Ascending aorta (tissue), 2 donors: ENCODE measurements at places on chromosomes 5 and 9. TPM values are rescaled to one million over a fixed set of nuclear protein-coding genes. Genes with fewer than 3 reads are reported as not detected.

The OR13C9 gene
- not detected for total RNA-seq

The ZNF658 gene
- not detected for total RNA-seq

The CCNJL gene
- not detected for total RNA-seq

The LCN1 gene
- not detected for total RNA-seq

The HSD17B4 gene
- total RNA-seq, result 65.0 TPM

The RAB3C gene
- total RNA-seq, result 3.0 TPM

The UAP1L1 gene
- total RNA-seq, result 17.1 TPM

DNA sequence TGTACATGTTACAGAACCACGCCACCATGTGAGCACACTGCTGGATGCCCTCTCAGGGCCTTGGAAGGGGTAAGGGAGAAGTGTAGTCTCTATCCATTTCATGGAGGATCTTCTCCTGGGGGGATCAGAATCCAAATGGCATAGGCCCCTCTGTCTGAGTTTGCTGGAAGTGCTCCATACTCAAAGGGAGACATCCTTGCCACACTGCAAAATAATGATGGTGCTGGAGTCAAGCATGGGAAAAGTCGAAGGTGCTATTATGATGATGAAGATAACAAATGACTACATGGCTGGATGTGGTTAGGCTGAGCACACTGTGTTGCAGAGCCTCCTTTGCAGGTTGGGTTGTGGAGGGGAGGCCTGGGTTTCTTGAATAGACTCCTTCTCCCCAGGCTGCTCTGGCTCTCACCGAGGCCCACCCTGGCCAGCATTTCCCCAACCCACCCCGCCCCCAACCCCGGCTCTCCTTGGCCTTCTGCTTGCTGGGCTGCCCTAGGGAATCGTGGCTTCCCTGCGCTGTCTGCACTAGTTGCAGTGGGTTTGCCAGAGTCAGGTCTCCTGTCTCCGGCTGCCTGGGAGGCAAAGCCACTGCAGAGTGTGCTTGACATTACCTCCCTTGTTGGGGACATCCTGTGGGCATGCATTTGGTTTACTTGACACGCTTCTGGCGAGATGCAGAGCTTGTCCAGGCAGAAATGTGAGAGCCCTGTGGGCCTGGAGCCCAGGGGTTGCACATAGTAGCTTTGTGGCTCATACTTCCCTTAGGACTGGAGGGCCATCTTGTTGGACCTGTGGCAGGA lies 3.0 kb downstream of the MVB12B start:
- DNase-seq, result no peak

DNA sequence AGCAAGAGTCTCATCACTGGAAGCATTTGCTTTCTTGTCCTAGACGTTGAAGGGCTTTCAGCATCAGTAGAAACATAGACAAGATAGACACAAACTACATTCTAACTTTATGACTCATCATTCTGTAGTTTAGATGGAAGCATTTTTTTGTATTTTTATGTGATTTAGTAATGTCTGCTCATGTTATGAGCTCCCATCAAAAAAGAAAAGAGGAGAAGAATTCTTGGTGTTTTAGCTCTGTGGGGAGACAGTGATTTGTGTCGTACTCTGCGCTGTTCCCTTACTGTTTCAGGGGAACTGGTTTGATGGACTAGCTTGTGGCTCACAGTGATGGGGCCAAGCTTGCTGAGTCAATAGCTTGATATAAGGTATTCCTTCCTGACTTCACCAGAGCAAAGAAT lies 159.2 kb upstream of the WWC1 start:
- no peak for DNase-seq

DNA sequence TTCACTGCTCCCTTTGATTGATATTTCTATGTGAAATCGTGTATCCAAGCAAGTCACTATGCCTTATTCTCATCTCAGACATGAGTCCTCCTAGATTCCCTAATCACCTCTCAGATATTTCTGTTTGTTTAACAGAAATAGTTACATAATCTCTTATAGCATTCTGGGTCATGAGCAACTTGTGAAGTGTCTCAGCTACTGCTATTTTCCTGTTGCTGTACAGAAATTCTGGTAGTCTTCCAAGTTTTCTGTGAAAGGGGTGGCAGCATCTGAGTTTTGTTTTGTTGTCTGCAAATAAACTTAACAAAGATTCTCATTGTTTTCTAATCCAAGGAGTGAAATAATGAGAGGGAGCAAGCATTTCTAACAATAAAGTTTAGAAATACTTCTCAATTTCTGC lies 256.9 kb upstream of the ST8SIA4 start:
- no peak for DNase-seq

DNA sequence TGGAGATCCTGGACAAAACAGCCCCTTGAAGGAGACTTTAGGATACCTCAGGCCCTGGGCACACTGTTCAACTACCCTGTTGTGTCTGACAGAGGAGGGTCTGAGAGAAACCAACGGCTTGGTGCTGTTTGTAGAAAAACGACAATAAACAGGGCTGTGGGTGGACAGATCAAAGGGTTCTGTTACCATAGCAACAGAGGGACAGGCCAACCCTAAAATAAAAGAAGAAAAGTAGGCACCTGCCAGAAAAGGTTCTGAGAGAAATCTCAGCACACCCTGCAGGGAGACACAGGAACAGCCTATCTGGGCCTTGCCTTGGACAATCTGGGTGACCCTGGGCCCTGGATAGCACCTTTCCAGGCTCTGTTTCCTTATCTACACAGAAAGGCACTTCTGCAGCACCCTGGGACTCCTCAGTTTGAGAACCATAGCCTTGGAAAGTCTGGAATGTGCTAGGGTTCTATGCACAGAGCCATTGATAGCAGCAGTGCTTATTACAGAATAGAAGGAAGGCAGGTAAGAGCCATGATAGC lies 104.8 kb upstream of the TBC1D2 start:
- no peak for DNase-seq

DNA sequence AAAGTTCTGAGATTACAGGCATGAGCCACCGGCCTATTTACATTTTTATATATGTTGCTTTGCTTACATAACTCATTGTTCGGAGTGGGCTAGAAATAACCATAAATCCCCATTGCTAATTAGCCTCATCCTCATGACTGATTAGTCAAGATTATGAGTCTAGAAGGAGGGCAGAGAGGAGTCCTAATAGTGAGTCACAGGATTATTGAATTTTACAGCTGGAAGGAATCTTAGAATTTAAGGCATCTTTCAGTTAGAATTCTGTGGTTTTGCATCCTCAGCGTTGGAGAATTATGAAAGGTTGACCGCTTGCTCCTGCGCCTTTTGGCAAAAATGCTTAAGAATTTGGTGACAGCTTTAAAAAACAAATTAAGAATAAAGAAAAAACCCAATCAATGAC lies 2.6 kb upstream of the PBX3 start:
- no peak for DNase-seq

GRCh38 chr5:172645271-172646055 lies 4.4 kb downstream of the NEURL1B start:
- DNase-seq, result no peak

- DNase-seq, result no peak
These were observed 32.8 kb upstream of the CCNB1 start for GRCh38 chr5:69134126-69134525.

GRCh38 chr5:177301503-177302165 lies 1.9 kb downstream of the RAB24 start:
- DNase-seq, result no peak

- DNase-seq, result no peak
These were observed 174.4 kb downstream of the EBF1 start for GRCh38 chr5:158925314-158925713.

DNA sequence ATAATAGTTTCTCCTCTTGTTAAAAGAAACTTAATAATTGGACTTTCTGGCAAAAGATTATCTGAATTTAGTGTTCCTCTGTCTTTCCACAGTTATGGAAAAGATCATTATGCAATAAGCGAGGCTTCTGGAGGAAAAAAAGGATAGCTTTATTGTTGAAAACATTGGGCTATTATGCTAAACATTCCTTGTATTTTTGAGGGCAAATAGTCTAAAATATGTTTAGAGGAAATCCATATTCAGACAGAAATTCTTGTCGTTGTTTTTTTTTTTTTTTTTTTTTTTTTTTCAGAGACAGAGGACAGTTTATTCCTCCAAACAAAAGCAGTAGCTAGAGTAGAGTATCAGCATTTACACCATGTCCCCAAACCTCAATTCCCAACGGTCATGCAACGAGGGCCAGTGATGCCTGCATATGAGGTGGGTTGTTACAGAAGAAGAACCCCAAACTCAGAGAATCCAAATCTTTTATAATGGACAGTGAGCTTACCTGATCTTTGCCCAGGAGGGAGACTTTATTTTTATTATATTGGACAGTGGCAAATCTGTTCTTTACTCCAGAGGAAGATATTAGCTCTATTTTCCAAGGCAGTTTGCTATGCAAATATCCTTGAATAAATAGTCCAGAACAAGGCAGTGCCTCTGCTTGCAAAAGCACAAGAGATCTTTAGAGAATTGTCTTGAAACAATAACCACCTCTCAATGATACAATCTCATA lies 48.4 kb upstream of the CDK5RAP2 start:
- no peak for DNase-seq

- no peak for DNase-seq
These were observed 66.3 kb downstream of the RGMB start for GRCh38 chr5:98839469-98840383.
